ENCODE measurements at places on chromosomes 3 and 15.

DNA sequence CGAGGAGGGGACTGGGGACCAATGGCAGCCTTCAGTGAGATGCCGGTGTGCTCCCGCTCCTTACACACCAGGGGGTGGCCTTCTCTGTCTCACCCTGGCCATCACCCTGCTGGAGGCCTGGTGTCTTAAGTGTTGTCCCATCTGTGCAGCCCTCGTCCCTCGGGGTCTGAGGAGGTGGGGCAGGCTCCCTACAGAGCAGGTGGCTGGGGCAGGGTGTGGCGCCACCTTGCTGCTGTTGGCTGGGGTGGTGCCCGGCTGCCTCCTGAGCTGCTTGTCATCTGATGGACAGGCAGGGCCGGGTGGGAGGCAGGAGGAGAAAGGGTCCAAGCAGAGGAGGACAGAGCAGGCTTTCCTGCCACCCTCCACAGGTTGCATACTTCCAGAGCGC, 25.9 kb downstream of the PTPN23 start:
- DNase-seq, result no peak

DNA sequence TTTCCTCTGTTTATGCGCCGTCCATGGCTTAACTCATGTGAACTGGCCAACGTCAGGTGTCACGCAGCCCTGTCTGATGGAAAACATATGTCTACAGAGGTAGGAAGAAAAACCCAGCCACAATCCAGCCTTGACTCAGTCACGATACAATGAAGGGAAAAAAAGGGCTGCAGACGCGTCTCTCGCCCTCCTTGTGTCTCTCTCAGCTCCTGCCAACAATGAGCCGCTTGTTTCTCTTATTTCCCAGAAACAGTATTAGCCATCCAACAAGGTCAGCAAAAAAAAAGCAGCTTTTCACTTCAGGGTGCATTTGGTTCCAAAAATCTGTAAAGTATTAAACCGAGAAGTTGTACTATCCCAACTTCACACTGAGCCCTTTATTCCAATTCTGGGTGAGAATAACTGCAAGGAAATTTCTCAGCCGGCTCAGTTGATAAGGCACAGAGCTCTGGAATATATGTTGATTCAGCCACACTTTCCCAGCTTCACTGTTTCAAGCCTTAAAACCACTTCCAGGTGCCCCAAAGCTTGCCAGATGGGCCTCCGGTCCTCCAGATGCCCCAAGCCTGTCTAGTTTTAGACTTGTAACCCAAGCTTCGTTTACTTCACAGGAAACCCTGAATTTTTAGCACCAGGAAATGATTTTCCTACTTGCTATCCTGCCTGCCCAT, 79.4 kb downstream of the TM4SF4 start:
- DNase-seq, result no peak

GRCh38 chr3:48514431-48515227, 10.7 kb upstream of the SHISA5 start:
- DNase-seq, result no peak

- no peak for DNase-seq
Observed at GRCh38 chr3:26091096-26091495, 301.2 kb downstream of the OXSM start.

DNA sequence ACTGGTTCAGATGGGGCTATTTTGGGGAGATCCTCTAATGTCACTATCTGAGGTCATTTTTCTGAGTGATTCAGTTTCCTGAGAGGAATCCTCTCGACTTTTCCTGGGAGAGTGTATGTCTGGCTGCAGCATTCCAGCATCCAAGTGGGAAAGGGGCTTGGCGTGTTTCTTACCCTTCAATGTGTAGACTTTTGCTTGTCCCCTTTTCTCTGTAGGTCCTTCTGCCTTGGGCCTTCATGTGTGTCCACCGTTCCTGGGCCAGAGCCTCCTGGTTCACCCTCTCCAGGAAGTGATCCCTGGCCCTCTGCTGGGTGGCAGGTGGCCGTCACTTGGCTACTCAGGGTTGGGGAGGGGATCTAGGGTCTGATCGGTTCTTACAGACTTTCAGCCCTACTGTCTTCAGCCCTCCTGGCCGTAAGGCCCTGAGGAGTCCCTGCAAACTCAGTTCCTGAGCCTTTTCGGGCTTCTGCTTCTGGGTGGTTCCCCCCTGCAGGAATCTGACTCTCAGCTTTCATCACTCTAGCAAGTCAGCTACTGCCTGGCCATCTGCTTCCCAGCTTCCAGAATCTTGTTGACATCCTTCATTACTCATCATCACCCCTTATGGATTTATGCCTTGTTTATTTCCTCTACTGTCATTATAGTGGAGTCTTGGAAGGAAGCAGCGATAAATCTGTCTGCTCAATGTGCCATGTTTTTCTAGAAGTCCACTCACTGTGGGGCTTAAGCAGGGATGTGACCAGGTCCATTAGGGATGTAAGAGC, 36.5 kb downstream of the GOLGA6L10 start:
- DNase-seq, result no peak

DNA sequence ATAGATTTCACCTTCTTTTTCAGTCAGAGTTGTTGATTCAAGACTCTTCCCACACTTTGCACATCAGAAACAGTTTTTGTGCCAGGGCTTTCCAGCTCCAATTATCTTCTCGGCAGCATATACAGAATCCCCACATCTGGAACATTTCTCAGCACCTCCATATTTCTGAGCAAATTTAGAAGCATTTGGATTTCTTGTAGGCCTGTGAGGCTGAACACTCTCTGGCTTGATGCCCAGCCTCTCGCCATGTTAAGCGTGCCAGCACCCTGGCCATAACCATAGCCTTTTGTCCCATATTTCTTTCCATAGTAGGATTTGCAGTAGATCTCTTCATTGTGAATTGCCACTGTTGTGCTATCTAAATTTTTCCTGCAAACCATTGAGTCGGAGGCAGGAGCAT, 28.3 kb downstream of the CD80 start:
- no peak for DNase-seq

- DNase-seq, result no peak
Observed at GRCh38 chr15:33624439-33624838, 313.7 kb downstream of the RYR3 start.

- DNase-seq, result no peak
Observed at GRCh38 chr15:87527416-87527815, 729.1 kb downstream of the NTRK3 start.

GRCh38 chr15:32641517-32642059, at the start of gene SCG5:
Gene SCG5 (plus strand): TSS chr15:32641710. CDS start chr15:32643593, 1,883 bp downstream.
- no peak for DNase-seq

GRCh38 chr3:12956316-12956660, 114.9 kb upstream of the RPL32 start:
- DNase-seq, result no peak

DNA sequence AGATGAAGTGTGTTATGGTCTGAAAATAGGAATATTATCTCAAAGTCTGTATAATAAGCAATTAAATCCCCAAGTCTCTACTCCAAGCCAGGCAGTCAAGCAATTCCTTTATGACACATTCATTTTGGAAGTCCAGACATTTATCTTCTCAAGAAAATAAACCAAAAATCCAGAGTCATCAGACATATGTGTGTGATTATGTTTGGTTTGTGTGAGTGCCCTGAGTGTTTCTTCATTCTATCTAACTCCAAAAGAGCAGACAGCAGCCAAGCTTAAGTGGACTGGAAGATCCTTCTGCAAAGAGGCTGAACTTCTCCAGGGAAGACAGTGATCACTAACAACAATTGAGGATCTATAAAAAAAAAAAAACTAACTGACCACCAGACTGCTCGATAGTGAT, 239.8 kb downstream of the STAG1 start:
- DNase-seq, result no peak

DNA sequence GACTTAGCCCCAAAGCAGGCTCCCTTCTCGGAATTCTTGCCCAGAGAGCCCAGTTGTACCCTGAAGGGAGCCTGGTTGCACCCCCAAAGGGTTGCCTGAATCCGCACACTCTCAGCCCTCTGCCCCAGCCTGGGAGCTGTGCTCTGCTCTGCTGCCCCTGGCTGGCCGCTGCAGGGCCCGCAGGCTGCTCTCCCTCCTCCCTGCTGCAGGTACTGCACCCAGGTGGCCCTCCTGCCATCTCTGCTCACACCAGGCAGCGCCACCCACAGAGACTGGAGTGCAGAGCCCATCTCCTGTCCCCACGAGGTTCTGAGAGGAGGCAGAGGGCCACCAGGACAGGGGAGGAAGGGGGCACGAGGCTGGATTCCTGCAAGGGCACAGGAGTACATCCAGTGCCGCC, 134.2 kb upstream of the NSMCE3 start:
- no peak for DNase-seq

GRCh38 chr3:27186013-27186412, 183.2 kb downstream of the NEK10 start:
- no peak for DNase-seq

DNA sequence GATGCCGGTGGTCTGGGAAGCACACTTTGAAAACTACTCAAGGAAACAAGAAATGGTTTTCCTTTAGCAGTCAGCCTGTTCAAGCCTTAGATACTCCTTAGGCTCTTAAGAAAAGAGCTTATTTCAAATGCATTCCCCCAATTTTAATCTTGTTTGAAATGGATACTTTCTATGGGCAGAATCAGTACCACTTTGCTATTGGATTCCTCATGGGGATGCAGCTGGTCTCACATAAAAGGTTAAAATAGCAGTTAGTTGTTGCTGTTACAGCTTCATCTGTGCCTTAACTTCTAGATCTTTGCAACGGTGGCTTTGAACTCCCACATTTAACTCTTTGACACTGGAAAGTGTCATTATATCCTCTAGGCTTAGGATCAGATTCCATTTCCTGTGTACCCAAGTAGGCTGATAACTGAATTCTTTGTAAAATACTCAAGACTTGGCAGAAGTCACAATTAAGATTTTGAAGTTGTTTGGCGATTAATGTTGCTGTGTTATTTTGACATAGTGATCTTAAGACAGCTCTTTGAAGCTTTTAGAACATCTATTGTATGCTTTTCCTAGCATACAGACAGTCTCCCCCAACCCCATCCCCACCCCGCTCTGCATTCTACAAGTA, 2.2 kb downstream of the THBS1 start:
- DNase-seq, result no peak

DNA sequence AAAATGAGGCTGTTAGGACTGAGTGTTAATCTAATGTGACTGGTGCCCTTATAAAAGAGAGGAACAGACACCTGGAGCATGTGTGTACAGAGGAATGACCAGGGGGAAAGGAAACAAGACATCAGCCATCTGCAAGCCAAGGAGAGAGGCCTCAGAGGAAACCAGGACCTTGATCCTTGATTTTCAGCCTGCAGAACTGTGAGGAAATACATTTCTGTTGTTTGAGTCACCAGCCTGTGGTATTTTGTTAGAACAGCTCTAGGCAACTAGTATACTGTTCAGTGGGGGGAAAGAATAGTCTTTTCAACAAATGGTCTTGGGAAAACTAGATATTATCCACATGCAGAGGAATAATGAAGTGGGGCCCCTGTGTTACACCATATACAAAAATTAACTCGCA, 80.6 kb downstream of the CCR1 start:
- DNase-seq, result no peak

GRCh38 chr3:22982981-22983587, 220.0 kb upstream of the UBE2E2 start:
- no peak for DNase-seq

DNA sequence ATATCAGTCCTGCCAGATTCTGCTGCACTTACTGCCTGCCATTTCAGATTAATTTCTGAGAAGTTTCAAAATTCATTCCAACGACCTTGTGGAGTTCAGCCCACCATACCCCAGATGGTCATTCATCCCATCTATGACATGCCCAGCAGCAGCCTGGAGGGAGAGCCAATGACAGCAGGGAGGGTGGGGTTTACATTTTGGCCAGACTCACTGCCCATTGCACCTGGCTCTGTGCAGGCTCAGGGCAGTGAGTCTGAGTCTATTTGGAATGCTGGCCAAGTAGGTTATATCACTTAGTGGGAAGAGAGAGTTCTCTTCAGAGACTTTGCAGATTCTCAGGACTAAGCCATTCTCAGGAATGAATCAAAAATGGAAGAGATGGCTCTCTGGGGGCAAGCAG, 21.5 kb downstream of the SRPRB start:
- no peak for DNase-seq

GRCh38 chr3:105465251-105465853, 98.6 kb downstream of the ALCAM start:
- DNase-seq, result no peak

All from GM12891 (cell line).